GM04503 (cell line): ENCODE measurements at places on chromosomes 2 and 18.

- DNase-seq, result no peak
These were observed 63.4 kb downstream of the MYO5B start for GRCh38 chr18:50131591-50131990.

GRCh38 chr2:118371515-118371914, 283.2 kb downstream of the INSIG2 start:
- no peak for DNase-seq

DNA sequence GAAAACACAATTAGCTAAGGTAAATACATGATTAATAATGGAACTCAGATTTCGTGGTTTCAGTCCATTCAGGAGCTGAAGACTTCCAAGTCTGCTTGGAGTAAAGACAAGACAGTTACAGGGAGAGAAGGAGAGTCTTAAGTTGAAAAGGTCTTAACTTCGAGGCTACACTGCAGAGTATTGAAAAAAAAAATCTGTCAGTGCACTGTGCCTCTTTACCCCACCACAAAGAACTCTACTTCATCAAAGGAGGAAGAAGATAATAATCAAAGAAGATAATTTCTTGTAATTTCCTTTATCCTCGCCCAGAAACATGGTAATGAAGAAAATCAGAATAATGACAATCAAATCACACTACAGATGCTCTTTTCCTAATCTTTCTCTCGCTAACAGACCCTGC, 75.4 kb downstream of the MEMO1 start:
- DNase-seq, result no peak

- DNase-seq, result no peak
These were observed 429 bp downstream of the C2orf76 start for GRCh38 chr2:119366161-119366648.

GRCh38 chr2:197576631-197577030, 60.8 kb downstream of the MOB4 start:
- DNase-seq, result peak; percentile 46

- no peak for DNase-seq
These were observed 58.4 kb downstream of the UBE2E3 start for GRCh38 chr2:181038796-181039195.

GRCh38 chr2:172208791-172209325, 106.2 kb upstream of the DLX2 start:
- peak; percentile 43 for DNase-seq

- no peak for DNase-seq
These were observed 7.8 kb downstream of the RAX start for GRCh38 chr18:59265246-59265973.

DNA sequence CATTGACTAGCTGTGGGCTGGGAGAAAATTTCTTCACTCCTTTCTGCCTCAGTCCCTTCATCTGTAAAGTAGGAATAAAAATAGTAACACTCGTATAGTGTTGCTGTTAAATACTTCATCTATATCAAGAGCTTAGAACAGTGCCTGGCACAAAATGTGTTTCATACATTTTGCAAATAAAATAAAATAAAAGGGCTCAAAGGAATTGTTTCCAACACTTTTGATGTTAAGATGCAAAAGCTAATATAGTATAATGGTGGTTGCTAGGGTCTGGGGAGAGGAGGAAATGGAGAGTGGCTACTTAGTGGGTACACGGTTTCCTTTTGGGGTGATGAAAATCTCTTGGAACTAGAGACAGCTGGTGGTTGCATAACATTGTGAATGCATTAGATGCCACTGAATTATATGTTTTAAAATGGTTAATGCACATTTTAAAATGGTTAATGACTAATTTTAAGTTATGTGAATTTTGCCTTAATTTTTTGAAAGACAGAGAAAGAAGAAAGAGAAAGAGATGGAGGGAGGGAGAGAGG, 542.1 kb upstream of the ID2 start:
- no peak for DNase-seq

DNA sequence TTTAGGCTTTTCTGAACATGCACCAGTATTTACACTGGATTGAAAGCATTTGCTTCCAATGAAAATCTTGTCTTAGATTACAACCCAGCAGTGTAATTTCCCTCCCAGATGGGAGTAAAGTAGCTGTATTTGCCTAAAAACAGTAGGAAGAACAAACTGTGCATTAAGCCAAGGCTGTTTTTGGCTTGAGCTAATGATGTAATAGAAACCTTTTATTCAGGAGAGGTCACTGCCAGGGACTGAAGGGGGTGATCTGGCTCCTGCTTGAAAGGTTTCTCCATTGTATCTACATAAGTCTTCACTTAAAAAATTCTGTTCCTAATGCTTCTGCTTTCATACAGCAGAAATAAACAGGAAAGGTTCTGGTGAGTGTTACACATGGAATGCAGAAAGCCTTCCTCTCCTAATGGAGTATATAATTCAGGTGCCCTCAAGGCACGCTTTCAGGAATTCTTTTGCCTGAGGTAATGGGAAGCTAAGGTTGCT, 74.4 kb downstream of the MEIS1 start:
- no peak for DNase-seq

GRCh38 chr2:98487806-98488189, 43.1 kb downstream of the INPP4A start:
- DNase-seq, result no peak

DNA sequence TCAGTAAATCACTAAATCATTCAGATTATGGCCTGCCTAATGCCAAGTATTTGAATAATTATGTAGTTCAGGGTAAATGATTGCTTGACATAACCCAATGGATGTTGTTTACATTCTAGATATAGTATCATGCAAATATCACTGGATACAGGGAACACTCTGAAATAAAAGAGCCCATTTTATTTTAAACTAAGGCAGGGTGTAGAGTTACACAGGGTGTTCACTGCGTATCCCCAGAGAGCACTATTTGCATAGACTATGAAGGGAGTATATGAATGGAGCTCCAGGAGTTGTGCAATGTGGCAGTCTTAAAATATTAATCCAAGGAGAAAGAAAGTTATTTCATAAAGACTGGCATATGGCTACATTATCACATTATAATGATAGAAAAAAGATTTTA, 701.1 kb upstream of the KLHL29 start:
- no peak for DNase-seq

- no peak for DNase-seq
These were observed 64.1 kb downstream of the POLE4 start for GRCh38 chr2:75022516-75022915.

DNA sequence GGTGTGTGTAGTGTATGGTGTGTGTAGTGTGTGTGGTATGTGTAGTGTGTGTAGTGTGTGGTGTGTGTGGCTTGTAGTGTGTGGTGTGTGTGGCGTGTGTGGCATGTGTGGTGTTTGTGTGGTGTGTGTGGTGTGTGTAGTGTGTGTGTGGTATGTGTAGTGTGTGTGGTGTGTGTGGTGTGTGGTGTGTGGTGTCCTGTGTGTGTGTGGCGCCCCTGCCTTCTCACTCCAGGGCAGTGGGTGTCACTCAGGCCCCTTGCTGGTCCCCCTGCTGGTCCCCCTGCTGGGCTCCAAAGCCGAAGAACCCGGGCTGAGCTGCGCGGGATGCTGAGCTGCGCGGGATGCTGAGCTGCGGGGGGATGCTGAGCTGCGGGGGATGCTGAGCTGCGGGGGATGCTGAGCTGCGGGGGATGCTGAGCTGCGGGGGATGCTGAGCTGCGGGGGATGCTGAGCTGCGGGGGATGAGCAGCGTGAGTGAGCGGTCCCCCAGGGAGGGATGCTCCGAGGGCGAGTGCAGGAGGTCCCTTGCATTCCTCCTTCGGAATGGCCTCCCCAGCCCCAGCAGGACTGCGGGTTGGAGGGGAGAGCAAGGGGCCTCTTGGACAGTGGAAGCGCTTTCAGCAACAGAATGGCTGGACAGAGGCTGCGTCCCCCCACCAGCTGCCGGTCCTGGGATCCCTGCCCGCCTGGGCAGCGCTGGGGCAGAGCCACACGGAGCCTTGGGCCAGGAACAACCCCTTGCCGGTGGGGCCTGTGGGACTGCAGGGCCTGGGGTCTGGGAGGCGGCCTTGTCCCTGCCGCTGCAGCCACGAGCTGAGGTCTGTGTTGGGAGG, 3.4 kb upstream of the RTP5 start:
- DNase-seq, result no peak

GRCh38 chr2:209426432-209426831, 2.6 kb downstream of the MAP2 start:
- DNase-seq, result no peak

GRCh38 chr2:226411727-226412360, 387.8 kb downstream of the IRS1 start:
- no peak for DNase-seq

DNA sequence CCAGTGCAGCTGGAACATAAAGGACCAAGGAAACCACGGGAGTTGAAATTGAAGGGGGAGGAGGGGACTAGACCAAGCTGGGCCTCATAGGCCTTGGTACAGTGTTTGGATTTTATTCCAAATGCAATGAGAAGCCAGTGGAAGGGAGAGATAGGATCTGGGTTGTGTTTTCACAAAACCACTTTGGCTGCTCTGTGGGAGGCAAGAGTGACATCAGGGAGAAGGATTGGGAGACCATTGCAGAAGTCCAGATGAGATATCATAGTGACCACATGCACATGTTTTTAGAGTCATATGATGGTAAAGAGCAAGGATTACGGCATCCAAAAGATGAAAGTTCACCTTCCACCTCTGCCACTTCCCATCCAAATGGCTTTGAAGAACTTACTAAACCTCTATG, 210.2 kb downstream of the PAX3 start:
- no peak for DNase-seq

DNA sequence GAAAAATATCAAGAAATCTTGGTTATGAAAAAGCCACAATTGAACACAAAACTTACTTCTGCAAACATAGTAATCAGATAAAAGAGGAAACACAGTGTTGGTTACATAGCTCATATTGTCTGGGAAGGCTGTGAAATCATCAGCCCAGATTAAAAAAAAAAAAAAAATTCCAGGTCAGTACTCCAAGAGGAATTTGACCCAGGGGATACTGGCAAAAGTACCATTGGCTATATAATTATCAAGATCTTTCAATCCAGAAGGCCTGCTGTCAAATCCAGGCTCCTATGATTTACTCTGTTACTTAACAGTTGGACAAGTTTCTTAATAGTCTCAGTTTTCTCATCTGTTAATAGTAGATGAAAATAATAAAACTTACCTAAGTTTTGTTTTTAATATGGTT, 12.9 kb upstream of the IKZF2 start:
- DNase-seq, result no peak

DNA sequence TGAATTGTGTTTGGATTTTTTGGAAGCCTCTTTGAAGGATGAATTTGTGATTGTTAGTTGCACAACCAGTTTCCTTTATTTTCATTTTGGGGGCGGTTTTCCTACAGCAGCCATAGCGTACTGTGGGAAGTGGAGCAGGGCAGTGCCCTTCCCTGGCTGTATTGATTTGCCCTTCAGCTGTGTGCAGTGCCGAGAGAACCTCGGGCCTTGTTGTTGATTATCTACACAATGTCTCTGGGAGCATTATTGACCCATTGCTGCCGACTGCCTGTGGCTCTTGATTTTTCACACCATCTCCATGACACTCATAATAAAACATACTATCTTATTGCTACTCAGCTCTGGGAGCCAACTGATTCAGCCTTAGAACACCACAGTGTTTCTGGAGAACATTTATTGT, 162.2 kb upstream of the BOD1L2 start:
- no peak for DNase-seq

DNA sequence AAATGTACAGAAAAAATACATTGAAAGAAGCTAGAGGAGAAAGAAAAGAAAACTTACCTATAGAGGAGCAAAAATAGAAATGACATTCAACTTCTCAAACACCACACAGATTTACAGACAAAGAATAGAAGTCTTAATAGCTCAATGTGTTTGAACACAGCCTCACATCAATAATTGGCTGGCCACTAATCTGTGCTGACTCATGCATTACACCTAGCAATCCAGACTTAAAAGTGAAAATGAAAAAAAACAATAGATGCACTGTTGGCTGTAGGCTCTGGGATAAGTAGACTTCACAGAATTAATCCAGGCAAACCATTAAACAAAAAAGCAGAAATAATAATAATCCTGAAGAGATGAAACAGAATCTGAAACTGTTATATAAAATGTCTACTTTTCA, 961.3 kb upstream of the CELF4 start:
- DNase-seq, result no peak

- DNase-seq, result no peak
These were observed 47.5 kb downstream of the GALNT3 start for GRCh38 chr2:165746501-165746900.

- no peak for DNase-seq
These were observed 7.1 kb upstream of the SOS1 start for GRCh38 chr2:39127973-39128372.

DNA sequence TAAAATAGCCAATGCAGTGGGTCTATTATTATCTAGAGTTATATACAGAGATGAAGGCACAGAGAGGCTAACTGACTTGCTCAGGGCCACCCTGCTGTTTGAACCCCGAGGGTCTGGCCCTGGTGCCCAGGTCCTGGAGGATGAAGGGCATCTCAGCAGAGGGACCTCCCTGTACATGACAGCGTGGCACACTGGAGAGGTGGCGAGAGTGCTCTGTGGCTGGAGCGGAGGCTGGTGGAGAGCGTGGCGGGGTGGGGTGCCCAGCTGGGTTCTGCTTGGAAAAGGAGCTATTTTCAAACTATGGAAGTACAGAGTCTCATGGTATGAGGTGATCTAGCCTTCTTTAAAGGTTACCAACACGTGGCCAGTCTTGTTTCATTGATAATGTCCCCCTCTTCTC, 35.8 kb downstream of the GREB1 start:
- DNase-seq, result no peak

DNA sequence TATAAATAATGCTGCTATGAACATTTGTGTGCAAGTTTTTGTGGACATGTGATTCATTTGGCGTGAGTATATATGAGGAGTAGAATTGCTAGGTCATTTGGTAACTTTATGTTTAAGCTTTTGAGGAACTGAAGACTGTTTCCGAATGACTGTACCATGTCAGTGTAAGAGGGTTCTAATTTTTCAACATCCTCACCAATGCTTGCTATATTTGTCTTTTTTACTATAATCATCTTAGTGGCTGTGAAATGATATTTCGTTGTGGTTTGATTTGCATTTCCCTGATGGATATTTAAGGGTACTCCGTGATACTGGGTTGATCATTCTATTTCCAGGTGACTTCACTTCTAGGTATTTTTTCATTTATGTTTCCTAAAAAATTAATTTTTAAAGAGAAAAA, 241.1 kb downstream of the BCL2 start:
- DNase-seq, result no peak

DNA sequence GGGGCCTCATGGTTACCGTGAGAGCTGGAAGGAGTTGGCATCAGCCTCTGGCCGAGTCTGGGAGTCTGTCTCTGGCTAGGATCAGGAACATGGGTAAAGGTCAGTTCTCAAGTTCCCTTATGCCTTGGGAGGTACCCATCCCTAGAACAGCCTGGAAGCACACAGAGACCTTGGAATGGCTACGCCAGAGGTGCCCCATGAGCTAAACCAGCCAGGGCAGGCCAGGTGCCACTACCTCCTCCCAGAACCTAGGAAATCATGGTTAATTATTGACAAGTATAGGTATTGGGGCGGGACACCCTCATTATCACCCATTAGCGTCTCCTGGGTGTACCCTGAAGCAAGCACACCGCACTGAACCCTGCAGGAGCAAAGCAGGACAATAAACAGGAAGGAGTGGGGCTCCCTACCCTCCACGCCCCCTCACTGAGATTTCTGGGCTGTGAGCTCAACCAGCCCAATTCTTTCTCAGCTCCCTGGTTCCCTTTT, 3.0 kb upstream of the ASPRV1 start:
- no peak for DNase-seq
